ENCODE measurements at places on chromosomes 12 and 14.

GRCh38 chr12:29781705-29782266, 2.0 kb downstream of the TMTC1 start:
- DNase-seq, result no peak

DNA sequence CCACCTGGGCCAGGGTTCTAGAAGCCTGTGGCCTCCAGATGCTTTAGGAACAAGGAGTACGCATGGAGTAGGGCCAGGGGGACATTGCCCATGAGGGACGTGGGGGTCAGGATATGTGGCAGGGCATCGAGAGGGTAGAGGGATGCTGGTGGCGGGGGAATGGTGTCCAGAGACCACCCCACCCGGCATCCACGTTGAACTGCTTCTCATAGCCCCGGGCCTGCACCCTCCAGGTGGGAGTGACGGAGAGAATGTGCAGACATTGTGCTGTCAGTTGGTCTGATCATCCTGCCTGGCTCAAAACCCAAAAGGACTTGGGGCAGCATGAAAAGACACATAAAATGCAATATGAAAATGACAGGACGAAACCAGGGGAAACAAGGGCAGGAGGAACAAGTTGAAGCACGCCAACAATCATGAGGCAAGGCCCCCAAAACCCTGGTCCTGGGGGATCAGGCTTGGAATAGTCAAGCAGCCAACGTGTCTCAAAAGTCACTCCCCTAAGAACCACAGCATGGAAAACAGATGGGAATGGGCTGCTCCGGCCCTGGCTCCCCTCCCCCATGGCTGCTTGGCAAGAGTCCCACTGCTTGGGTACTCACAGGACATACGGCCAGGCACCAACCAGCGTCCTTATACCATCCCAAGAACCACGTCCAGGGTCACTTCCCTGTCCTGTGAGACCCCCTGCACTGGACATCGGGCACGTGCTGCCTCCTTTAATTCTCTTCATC, 117.9 kb downstream of the DICER1 start:
- no peak for DNase-seq

- DNase-seq, result no peak
Observed at GRCh38 chr14:24829862-24830261, 195.9 kb upstream of the GZMB start.

DNA sequence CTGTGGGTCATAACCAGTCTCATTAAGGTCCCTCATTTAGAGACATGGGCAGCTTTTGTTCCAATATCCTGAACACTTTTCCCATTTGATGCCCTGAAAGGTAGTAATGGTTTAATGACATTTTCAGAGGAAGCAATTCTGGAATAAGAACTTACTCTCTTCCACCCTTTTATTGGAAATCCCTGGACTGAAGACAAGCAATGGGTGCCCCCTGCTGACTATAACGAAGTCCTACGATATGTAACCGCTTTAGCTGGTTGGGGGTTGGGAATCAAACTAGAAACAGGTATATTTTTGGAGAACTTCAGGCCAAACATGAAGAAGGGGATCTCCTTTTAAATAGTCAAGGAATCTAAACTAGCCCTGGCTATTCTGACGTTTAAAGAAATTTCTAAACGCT, 20.5 kb downstream of the SARNP start:
- DNase-seq, result no peak

GRCh38 chr12:113103756-113104450, 31.7 kb downstream of the RASAL1 start:
- DNase-seq, result no peak

DNA sequence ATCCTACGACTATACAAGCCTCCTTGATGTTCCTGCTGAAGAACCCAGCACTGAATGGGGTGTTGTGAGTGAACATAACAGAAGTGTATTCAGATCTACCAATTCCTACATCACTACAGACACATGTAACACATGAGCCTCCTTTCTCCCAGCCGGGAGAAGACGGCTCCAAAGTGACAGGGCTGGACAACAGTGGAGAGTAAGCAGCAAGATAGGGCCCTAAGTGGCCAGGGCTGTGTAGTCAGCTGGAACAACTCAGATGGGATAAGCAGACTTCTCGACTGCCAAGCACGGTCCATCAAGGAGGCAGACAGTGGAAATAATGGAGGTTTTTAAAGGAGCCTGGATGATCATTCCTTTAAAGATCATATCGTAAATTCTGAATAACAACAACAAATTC, 73.5 kb downstream of the TTC7B start:
- no peak for DNase-seq

GRCh38 chr14:24368562-24369252, 723 bp downstream of the NFATC4 start:
- no peak for DNase-seq
